ENCODE measurements at places on chromosomes 7 and 10. TPM values are rescaled to one million over a fixed set of nuclear protein-coding genes. Genes with fewer than 3 reads are reported as not detected.

Gene HOGA1
- 0.99 TPM for total RNA-seq

Gene HTR5A
- not detected for total RNA-seq

Gene TACR2
- total RNA-seq: 0.10 TPM

Gene CCDC146
- 18.2 TPM for total RNA-seq

Gene TUBB8
- not detected for total RNA-seq

Gene FRMD4A
- 33.3 TPM for total RNA-seq

Gene GRM3
- 0.20 TPM for total RNA-seq

Gene IFIT1
- total RNA-seq: 16.8 TPM

Gene KLHL7
- 30.7 TPM for total RNA-seq

Gene NPVF
- not detected for total RNA-seq

Gene CELF2
- 29.3 TPM for total RNA-seq

Gene UNCX
- total RNA-seq: not detected

Gene CISD1
- 7.5 TPM for total RNA-seq

Gene WNT8B
- total RNA-seq: not detected

Gene GNB2
- 69.4 TPM for total RNA-seq

Gene PLXNA4
- total RNA-seq: 6.8 TPM

Gene NUTM2A
- total RNA-seq: 0.59 TPM

Gene NKX2-3
- total RNA-seq: not detected

Gene CCL26
- total RNA-seq: 0.69 TPM

Gene ELN
- 321 TPM for total RNA-seq

Gene SMURF1
- total RNA-seq: 15.7 TPM

Gene SEC31B
- total RNA-seq: 5.8 TPM

Gene ACTR3C
- total RNA-seq: 6.3 TPM

Gene PLAC9
- 40.2 TPM for total RNA-seq

Gene PUS7
- total RNA-seq: 14.3 TPM

Gene CRTAC1
- total RNA-seq: 3.2 TPM

Gene DPYSL4
- total RNA-seq: 0.99 TPM

Gene IGFBP1
- 0.10 TPM for total RNA-seq

Gene ATP6V0E2
- total RNA-seq: 4.1 TPM

Gene GATA3
- 16.0 TPM for total RNA-seq

Gene NPM3
- total RNA-seq: 35.1 TPM

Gene MRLN
- 15.7 TPM for total RNA-seq

Gene THNSL1
- 5.6 TPM for total RNA-seq

Gene POLR2J
- 12.4 TPM for total RNA-seq

Gene FHIP2A
- 25.7 TPM for total RNA-seq

Gene FEZF1
- total RNA-seq: not detected

Gene TMEM176A
- 8.8 TPM for total RNA-seq

Gene AS3MT
- 8.9 TPM for total RNA-seq

Gene UBE3C
- 77.1 TPM for total RNA-seq

Data from skin of body (tissue), 3 donors.